Activated naive CD4-positive, alpha-beta T cell (primary cell): ENCODE measurements at places on chromosomes 5 and 9.

DNA sequence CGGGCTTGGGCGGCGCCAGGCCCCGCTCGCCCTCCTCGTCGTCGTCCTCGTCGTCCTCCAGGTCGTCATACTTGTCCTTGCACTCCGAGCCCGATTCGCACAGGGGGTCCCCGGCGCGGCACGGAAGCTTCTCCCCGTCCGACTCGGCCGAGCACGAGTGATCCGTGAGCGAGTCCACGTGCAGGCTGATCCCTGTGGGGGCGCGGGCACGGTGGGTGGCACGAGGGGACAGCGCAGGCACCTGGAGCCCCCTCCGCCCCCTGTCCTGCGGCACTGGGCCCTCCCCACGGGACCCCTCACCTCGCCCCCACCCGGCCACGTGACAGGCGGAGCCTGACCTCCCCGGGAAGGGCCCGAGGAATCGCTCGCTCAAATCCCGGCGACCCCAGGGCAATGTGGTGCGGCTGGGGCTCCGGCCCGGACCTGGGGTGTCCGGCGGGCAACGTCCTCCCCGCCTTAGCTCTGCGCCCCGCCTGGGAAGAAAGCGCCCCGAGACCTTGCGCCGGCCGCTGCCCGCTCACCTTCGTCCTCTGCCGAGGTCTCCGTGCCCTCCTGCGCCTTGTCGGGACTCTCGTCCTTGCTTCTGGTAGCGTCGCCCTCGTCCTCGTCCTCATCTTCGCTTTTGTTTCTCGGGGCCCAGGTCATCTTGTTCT is 2.5 kb downstream of the IRX2 start:
- no peak for DNase-seq

DNA sequence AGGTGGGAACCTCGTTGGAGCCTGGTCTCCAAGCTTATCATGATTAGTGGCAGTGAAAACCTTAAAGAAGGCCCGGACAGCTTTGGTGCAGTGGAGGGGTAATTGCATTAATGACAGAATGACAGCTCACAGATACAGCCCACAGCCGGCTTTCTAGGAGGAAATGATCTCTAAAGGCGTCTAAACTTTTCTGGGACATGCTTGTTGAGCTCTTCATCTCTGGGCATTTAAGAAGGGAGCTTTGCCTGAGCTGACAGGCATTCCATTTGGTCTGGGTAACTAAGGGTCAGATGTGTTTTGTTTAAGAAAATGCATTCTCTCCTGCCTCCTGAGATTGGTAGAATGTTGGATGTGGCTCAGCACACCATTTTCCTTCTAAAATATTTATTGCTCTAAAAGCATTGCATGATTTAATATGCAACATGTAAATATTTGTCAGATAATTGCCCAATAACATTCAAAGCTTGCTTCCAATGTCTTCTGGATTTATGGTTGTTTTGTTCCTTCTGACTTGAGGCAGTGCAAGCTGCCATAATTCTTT is 4.0 kb downstream of the ANKRD33B start:
- no peak for DNase-seq

- DNase-seq = no peak
Measured at GRCh38 chr9:75545287-75545686, 345.2 kb upstream of the PCSK5 start.

GRCh38 chr9:121835587-121836365 is 184.3 kb downstream of the DAB2IP start:
- no peak for DNase-seq

- peak; percentile 69 for DNase-seq
Measured at GRCh38 chr9:97237951-97238889, 69.2 kb upstream of the CCDC180 start.

DNA sequence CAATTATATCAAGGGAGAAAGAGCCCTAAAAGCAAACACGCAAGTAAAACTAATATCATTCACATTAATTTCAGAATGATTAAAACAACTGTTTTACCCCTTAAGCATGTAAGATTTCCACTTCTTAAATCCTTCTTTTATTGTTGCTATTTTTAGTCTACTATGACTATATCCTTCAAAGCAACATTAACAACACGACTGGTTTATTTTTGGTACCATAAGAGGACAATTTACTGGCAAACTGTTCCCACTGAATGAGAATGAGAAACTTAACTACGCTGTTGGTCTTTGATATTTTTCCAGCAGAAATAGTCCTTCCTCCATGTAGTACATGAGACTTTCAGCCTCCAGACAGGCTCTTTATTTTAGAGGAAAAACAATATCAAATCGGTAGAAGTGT is 281.5 kb downstream of the CTNND2 start:
- DNase-seq = no peak

- no peak for DNase-seq
Measured at GRCh38 chr5:34608859-34609648, 47.1 kb upstream of the RAI14 start.

- no peak for DNase-seq
Measured at GRCh38 chr5:28961816-28962215, 1923.4 kb upstream of the CDH9 start.

- DNase-seq = no peak
Measured at GRCh38 chr9:100689635-100690034, 111.8 kb downstream of the CAVIN4 start.

DNA sequence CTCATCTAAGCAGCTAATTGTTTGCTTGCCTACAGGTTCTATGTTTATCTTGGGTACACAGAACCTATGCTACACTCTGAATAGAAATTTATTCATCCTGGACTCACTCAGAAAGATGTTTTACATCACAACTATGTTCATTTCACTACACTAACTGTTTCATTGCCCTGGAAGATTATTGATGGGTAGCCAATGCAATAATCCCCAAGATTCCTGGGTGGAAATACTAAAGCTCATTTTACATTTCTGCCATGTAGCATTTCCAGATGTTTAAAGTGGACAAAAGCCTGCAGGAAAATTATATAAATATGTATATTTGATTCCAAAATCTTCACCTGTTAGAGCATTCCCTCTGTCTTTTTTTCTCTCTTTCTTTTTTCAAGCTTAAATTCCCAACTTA is 51.9 kb upstream of the IL7R start:
- no peak for DNase-seq

- DNase-seq = no peak
Measured at GRCh38 chr9:126664900-126665643, 51.3 kb downstream of the LMX1B start.

GRCh38 chr9:96612105-96612965 is 7.3 kb downstream of the CDC14B start:
- no peak for DNase-seq

DNA sequence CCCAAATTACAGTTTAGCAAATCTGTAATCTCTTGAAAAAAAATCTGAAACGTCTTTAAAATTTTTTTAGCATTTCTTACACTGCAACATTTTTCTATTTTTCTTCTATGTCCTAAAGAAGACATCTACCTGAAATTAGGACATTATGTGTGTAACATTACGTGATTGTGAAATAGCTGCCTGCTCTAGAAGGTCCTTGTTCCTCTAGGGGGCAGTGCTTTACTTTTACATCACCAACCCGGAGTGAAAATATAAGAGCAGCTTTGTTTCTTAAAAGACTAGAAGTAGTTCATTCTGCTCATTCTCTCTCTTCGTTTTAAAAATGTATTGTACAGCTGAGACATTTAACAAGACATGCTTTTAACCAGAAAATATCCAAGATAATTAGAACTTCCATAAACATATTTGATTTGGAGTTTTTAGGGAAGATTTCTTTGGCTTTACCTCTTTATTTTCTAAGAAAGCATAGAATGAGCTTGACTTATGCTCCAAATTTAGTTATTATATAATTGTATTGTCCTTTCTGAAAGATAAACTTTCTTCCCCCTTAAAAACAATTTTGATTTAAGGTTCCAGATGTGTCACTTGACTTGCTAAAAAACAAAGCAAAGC is 48.1 kb upstream of the RIOK2 start:
- no peak for DNase-seq

GRCh38 chr9:110785166-110785565 is 116.6 kb downstream of the MUSK start:
- no peak for DNase-seq

DNA sequence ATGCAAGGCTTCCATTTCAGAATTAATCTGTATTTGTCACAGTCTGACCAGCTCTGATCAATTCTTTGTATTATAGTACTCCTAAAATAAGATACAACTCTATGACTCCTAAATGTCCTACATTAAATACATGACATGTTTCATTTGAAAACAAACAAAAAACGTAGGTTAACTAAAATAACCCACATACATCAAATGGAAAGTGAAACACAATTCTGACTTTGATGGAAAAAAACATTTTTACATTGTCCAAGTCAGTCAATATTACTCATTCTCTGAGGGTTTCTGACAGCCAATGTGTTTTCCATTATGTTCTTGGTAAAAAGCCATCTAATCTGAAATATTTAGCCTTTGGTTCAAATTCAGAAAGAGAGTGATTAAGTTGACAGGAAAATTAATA is 8.7 kb downstream of the HMGCS1 start:
- DNase-seq = no peak

- no peak for DNase-seq
Measured at GRCh38 chr9:68515326-68516017, 25.2 kb downstream of the TMEM252 start.

GRCh38 chr5:145072889-145073288 is 762.3 kb downstream of the PRELID2 start:
- no peak for DNase-seq

GRCh38 chr9:128282500-128282899 is 6.4 kb downstream of the SWI5 start:
- DNase-seq = no peak

DNA sequence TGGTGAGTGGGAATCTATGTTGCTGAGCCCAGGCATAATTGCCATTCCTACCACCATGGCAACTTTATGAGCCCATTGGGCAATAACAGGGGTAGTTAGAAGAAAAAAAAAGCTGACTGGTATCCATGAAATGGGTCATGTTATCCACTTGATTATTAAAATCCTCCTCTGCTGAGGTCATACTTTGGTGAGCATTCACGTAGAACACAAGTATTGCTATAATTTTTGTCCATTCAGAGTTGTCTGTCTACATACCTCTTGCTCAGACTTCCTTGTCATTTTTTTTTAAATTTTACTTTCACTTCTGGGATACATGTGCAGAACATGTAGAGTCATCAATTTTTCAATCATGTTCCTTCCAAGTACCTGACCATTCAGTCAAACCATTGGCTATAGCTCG is 780.8 kb upstream of the ARRDC3 start:
- DNase-seq = no peak

DNA sequence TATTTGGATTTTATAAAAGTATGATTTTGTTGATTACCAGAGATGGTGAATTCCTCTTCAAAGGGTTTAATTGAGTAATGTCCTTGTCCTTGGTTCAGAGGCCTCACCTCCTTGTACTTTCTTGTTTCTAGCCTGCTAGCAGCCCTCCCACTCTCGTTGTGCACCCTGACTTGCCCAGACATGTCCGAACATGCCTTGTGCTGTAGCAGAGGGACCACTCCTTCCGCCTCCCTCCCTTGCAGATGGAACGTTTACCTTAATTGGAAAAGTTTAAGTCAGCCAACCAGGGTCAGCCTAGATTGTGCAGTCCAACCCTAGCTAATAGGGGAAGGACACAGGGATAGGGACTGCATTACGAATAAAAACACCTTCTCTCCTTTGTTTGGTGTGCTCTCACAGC is 406.9 kb upstream of the NMUR2 start:
- DNase-seq = no peak

- DNase-seq = no peak
Measured at GRCh38 chr5:145775893-145776444, 59.2 kb downstream of the PRELID2 start.

DNA sequence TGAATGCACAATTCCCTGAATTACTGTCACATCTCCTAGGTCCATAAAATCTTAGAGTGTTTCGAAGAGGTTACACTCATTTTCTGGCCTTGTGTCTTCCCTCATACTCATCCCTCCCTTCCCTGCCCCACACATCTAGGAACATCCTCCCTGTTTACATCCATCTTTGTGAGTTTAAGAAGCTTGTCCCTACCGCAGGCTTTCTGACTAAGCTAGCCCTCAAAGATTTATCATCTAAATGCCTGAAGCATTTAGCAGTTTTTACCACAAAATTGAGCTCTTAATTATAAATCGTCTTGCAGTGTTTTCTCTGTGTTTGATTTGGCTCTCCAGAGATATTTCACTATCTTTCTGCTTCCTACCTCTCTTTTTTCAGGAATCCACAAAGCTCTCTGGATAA is 374.8 kb downstream of the KIAA0825 start:
- no peak for DNase-seq

- no peak for DNase-seq
Measured at GRCh38 chr9:127122176-127123063, at the start of gene ANGPTL2. ANGPTL2 (minus strand) TSS chr9:127122635; CDS start chr9:127108731, 13,904 bp downstream.

DNA sequence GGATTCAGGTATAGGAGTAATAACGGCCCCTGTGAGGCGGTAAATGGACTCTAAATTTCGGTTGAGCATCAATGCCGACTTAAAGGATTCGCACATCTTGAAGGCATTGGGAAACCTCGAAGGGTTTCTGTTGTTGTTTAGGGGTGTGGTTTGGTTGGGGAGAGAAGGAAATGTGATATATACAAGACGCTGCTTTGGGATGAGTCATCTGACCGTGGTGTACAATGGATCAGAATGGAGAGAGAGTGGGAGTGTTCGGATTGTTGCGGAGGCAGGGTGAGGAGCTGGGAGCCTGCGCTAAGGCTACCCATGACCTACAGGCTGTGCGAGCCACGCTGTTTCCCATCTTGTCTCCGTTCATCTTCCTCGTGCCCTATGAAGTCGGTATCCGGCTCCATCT is 60.4 kb upstream of the ERCC6L2 start:
- DNase-seq = no peak

DNA sequence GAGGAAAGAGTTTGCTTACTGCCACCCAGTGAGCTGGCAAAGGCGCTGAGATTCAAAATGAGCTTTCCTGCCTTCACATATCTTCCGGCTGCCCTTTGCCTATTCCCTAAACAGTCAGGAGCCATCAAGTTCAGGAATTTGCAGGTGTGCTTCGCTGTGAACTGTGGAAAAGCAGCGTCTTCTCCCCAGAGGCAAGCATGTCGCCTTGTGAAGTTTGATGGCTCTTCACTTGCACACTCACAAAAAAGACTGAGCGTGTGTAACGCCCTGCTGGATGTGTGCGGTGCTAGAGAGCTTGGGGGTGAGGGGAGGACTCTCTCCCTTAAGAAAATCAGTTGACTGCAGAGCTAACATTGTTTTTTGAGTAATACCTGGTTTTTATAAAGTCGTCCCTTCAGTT is 288.7 kb downstream of the DOCK8 start:
- DNase-seq = no peak

- no peak for DNase-seq
Measured at GRCh38 chr5:1190278-1190677, 11.1 kb upstream of the SLC6A19 start.

GRCh38 chr9:81377921-81378320 is 311.4 kb downstream of the TLE1 start:
- no peak for DNase-seq

GRCh38 chr9:130150779-130151382 is 21.3 kb upstream of the NCS1 start:
- no peak for DNase-seq
